Stimulated activated naive B cell treated with anti-CD40 and anti-IgM and Interleukin-4, amounts not matched to agents 10 μg/mL and 1 μg/mL and 100 μg/mL, for 72 hours (primary cell): ENCODE measurements at places on chromosomes 7 and 10.
A peak's percentile ranks its signal among the peaks of the same experiment; 100 is the strongest.

DNA sequence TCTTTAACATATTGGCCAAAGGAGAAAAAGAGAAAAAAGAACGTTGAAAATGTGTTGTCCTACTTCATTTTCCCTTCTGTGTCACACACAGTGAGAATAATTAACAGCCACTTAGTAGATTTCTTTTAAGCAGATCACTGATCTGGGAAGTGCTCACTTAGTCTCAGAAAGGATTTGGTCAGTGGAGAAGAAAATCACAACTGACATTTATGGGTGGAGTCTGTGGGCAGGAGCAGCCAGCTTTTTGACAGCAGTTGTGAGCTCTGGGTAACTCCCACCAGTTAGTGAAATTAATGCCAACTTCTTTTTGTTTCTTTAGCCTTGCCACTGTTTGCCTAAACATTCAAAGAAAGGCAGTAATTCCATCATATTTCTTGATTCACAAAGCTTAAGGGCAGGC, 49.7 kb downstream of the CDK14 start:
- peak overlapping the region; percentile 63 for H3K27ac ChIP-seq
- DNase-seq = no peak
- no peaks in the 10 kb centered on the region for H3K27me3 ChIP-seq
- H3K36me3 ChIP-seq = peaks cover 25% of the 10 kb centered on the region
- H3K4me3 ChIP-seq = peak overlapping the region; percentile 56
- peaks cover 13% of the 10 kb centered on the region for H3K4me1 ChIP-seq

- no peak for DNase-seq
- H3K36me3 ChIP-seq = no peaks in the 10 kb centered on the region
- peaks cover 21% of the 10 kb centered on the region for H3K4me1 ChIP-seq
Measured at GRCh38 chr7:85474234-85474633, 287.4 kb upstream of the SEMA3D start.

- peaks cover 3% of the 10 kb centered on the region for H3K4me1 ChIP-seq
- H3K27ac ChIP-seq = no peak overlapping the region
- H3K36me3 ChIP-seq = no peaks in the 10 kb centered on the region
- no peak for DNase-seq
Measured at GRCh38 chr10:8393531-8393930, 339.0 kb downstream of the GATA3 start.

DNA sequence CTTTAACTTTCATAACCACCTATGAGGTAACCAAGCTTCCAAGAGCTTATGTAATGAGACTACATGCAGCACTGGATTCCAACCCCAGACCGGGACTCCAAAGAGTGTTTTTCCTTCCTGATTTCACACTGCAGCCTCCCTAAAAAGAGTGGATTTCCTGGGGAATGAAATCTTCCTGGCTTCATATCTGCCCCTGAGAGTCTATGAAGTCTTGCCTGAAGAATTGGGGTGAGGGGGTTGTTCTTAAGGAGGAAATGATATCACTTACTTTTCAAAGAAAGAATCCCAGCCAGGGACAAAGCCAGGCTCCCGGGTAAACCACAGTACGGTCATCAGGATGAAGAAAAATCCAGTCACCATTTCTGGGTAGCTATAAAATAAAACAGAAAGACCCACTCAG, 29.7 kb downstream of the STMP1 start:
- no peak overlapping the region for H3K4me3 ChIP-seq
- H3K4me1 ChIP-seq = no peaks in the 10 kb centered on the region
- DNase-seq = no peak
- H3K27ac ChIP-seq = no peak overlapping the region
- H3K27me3 ChIP-seq = no peaks in the 10 kb centered on the region
- peaks cover 17% of the 10 kb centered on the region for H3K36me3 ChIP-seq

DNA sequence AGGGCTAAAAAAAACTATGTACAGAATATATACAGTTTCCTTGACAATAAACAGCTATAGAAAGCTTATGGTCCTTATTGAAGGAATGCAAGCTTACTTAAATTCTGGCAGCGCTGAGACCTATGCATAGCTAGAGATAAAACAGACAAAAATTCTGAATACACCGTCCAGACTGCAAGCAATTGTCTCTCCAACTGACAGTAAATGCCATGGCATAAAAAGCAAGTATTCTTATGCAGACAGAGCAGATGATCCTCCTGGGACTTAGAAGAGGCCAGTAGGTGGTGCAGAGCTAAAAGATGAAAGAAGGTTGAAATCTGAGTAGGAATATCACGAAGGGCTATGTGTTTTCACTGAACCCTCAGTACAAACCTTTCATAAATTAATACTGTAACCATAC, 157.0 kb upstream of the CACNA2D1 start:
- H3K27me3 ChIP-seq = no peaks in the 10 kb centered on the region
- no peak overlapping the region for H3K27ac ChIP-seq
- no peak for DNase-seq
- H3K36me3 ChIP-seq = no peaks in the 10 kb centered on the region
- no peaks in the 10 kb centered on the region for H3K4me1 ChIP-seq

DNA sequence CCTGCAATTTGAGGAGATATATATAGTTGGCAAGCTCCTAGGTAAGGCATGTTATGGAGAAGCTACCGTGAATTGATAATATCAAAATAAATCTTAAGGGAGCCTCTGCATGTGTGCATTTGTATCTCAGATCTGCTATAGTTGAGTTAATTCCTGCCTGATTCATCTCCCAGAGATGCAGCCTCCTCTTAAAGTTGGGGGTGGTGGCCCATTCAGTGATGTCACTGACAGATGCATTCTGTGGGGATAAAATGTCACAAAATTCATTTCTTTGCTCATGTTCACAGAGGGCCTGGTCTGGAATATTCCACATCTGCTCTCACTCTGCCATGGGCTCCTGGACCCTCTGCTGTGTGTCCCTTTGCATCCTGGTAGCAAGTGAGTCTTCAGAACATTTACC, 185.8 kb upstream of the PRSS1 start:
- peaks cover 10% of the 10 kb centered on the region for H3K4me1 ChIP-seq
- peaks cover 43% of the 10 kb centered on the region for H3K27me3 ChIP-seq
- H3K4me3 ChIP-seq = no peak overlapping the region
- no peak overlapping the region for H3K27ac ChIP-seq
- H3K36me3 ChIP-seq = no peaks in the 10 kb centered on the region

- H3K4me1 ChIP-seq = peaks cover 9% of the 10 kb centered on the region
- H3K27ac ChIP-seq = no peak overlapping the region
- no peaks in the 10 kb centered on the region for H3K27me3 ChIP-seq
Measured at GRCh38 chr10:96935148-96935547, 103.0 kb downstream of the LCOR start.

DNA sequence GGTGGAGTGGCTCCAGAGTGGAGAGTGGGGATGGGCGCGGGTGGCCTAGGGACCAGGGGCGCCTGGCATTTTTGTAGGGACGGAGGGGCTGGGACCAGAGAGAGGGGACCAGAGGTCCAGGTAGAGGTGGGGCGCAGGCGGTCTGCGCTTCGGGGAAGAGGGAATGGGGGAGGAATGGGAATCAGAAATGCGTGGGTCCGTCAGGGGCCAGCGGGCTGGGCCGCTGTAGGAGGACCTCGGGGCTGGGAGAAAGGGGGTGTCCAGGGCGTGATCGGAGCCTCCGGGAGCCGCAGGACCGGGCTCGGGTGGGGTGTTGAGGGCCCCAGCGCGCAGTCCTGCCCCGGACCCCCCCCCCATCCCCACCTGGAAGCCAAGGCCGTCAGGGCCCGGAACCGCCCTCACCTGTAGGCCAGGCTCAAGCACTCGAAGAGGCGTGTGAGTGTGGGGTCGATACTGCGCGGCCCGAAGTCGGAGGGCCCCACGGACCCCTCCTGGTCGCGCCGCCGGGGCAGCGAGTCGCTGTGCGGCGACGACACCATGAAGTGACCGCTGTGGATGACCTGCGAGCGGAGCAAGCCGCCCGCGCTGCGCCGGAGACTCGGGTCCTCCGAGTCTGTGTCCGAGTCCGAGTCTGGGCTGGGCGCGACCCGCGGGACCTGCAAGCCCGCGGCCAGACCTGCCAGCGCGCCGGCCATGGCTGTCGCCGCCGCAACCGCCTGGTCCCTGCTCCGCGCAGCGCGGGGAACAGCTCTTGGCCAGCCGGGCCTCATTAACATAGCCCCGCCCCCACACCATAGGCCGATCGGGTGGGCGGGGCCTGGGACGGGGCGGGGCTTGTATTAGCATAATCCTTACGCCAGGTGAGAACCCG, at the start of gene MLXIPL:
TSS of gene MLXIPL (minus strand) at position 725 of the 871 bp plus-strand sequence. CDS start at position 695, 30 bp downstream.
- peak; percentile 34 for DNase-seq
- H3K36me3 ChIP-seq = no peaks in the 10 kb centered on the region
- peaks cover 79% of the 10 kb centered on the region for H3K27me3 ChIP-seq
- peaks cover 7% of the 10 kb centered on the region for H3K4me1 ChIP-seq
- peak within 1 kb of the TSS; percentile 62 for H3K4me3 ChIP-seq

DNA sequence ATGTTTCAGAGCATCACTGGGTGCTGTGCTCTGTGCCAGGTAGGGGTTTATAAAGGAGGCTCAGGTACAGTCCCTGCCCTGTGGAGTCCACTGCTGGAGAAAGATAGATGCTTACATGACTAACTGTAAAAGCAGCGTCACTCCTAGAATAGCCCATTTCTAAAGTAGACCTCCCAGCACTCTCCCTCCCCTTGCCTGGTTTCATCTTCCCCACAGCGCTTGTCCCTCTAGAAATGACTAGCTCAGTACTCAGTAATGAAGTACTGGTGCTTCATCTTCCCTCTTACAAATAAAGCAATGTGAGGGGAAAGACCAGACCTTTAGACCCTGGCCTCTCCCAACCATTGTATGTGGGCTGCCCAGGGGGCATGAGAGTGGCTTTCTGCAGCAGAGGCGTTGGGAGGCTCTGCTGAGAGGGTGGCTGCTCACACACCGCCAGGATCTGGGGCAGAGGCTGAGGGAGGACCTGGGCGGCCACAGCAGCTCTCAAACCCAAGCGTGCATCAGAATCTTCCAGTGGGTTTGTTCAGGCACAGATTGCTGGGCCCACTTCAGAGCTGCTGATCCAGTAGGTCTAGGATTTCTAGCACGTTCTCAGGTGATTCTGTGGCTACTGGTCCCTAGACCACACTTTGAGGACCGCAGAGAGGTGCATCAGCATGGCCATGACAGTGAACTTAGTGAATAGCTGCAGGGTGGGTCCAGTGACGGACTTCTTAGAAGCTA, 110.3 kb upstream of the ANLN start:
- H3K27me3 ChIP-seq = peaks cover 20% of the 10 kb centered on the region
- H3K36me3 ChIP-seq = no peaks in the 10 kb centered on the region
- H3K4me3 ChIP-seq = no peak overlapping the region
- DNase-seq = no peak
- no peak overlapping the region for H3K27ac ChIP-seq

DNA sequence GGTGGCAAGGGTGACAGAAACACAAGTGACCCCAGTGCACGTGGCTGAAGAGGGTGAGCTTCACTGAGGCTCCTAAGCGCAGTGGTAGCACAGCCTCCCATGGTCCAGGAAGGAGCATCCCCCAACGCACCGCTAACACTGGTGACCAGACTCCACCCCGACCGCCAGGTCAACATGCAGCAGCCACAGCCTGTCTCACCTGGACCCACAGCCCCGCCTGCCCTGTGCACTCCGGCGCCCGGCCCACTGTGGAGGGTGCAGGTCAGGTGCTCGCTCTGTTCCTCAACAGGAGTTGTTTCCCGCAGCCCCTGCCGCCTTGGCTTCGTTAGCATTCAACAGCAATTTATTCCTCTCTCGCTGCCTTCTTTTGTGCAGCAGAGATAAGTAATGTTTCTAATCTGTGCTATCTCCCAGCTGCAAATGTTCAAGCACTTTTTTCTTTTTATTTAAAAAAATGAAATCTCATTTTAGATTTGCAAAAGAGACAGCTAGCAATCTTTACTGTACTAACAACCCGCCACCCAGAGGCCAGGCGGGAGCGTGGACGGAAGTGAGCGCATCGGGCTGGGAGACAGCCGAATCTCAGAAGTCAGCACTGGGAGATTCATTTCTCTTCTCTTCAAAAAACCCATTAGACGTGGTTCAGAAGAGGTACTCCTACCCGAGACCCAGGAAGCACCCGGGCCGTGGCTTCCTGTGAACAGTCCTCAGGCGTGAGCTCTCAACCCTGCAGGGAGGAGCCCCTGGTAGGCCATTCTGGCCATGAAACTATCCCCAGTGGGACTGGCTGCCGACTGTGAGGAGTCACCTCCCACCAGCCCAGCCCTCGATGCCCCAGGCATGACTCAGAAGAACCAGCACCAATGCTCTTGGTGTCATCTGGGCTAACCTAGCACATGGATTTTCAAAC, 133.4 kb downstream of the MAD1L1 start:
- H3K4me1 ChIP-seq = peaks cover 71% of the 10 kb centered on the region
- peak; percentile 67 for DNase-seq
- peak overlapping the region; percentile 95 for H3K27ac ChIP-seq
- peak overlapping the region; percentile 58 for H3K4me3 ChIP-seq

- no peaks in the 10 kb centered on the region for H3K36me3 ChIP-seq
- H3K27me3 ChIP-seq = no peaks in the 10 kb centered on the region
- DNase-seq = no peak
- H3K4me3 ChIP-seq = no peak overlapping the region
Measured at GRCh38 chr10:35908451-35908850, 266.4 kb upstream of the FZD8 start.

DNA sequence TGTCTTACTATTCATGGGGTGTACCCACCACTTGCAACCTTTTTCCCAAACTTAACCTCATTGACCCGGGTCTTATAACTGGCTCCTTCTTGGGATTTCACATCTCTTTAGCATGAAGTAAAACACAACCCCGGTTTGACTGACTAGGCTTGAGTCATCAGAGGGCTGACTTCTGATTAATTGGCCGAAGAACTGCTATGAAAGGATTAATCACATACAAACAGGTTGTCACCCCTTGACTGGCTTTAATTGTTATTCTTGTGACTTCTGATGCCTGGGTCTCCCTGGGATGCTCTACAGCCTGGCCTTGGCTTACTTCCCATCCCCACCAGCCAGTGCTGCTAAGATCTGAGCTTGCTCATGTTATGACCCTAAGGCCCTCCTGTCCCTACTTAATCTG, 8.8 kb upstream of the CRPPA start:
- no peak overlapping the region for H3K4me3 ChIP-seq
- no peaks in the 10 kb centered on the region for H3K36me3 ChIP-seq
- DNase-seq = no peak
- peaks cover 7% of the 10 kb centered on the region for H3K27me3 ChIP-seq
- H3K4me1 ChIP-seq = no peaks in the 10 kb centered on the region
- H3K27ac ChIP-seq = no peak overlapping the region

DNA sequence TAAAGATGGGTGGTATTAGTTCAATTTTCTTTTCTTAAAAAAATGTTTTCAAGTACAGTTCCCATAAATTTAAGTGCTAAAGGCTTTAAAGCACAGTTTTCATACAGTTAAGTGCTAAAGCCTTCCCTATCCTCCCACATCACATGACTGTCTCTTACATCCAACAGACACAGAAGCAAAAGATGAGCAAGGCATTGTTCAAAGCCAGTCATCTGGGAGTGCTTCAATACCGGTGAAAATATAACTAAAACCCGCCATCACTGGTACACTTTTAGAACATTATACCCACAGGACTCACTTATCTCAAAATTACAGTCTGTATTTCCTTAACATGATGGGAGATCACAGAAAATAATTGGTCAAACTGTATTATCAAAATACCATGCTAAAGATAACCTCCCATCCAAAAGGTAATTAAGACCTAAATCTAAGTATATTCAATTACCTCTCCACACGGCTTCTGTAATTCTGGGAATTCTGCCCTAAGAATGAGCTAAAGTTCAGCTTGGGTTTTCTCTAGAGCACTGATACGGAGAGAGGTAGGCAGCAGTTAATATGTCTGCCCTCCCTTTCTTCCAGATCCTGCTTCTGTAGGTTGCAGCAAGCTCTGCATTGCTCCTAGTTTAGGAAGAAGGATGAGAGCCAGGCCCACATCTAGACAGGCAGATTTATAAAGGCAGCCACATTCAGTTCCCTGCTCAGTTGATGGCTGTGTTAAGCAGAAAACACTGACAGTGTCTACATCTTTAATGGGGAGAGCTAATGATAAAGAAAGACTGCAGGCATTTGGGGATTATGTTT, 474.8 kb upstream of the PFKP start:
- no peak overlapping the region for H3K27ac ChIP-seq
- no peaks in the 10 kb centered on the region for H3K36me3 ChIP-seq
- peaks cover 10% of the 10 kb centered on the region for H3K27me3 ChIP-seq
- H3K4me1 ChIP-seq = no peaks in the 10 kb centered on the region
- no peak overlapping the region for H3K4me3 ChIP-seq

- H3K27ac ChIP-seq = no peak overlapping the region
- H3K4me3 ChIP-seq = no peak overlapping the region
Measured at GRCh38 chr10:10872035-10872673, 145.5 kb upstream of the CELF2 start.
